ENCODE measurements at places on chromosomes 5 and 9.

GRCh38 chr9:81032030-81032572, 657.2 kb downstream of the TLE1 start:
- no peak for DNase-seq

DNA sequence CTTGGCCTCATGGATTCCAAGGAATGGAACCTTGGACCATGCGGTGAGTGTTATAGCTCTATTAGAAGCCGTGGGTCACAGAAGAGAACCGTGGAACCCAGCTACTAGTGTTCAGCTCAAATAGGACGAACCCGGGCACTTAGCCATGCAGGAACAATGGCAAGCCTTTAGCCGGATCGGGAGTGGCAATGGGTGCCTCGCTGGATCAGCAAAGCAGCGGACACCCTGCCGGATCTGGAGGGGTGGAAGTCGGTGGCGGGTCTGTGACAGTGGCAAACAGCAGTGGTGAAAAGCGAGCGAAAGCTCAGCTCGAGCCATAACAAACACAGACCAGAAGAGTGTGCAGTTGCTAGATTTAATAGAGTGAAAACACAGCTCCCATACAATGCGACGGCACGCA, 2.4 kb upstream of the CDO1 start:
- no peak for DNase-seq

GRCh38 chr5:180910735-180911134, 11.8 kb downstream of the BTNL8 start:
- no peak for DNase-seq

- DNase-seq, result no peak
These were observed 86.0 kb downstream of the KCNT1 start for GRCh38 chr9:135787776-135788575.

GRCh38 chr5:40495237-40495635, 184.5 kb upstream of the PTGER4 start:
- DNase-seq, result peak; percentile 64

DNA sequence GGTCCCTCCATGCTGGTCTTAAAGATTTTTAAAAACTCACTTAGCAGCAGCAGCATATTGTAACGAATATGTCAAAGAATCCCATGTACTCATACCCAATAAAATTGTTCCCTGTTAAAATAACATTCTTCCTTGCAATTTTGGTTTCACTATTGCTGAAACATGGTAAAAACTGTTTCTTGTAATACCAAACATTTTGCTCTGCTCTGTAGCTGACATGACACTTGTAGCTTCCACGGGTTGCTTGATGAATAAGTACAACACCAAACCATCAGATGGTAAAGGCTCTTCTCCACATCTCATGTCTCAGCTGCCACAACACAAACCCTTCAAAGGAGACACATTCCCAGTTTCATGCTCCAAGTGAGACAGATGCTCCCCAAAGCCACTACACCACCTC, 180.7 kb upstream of the PTGER4 start:
- DNase-seq, result no peak

DNA sequence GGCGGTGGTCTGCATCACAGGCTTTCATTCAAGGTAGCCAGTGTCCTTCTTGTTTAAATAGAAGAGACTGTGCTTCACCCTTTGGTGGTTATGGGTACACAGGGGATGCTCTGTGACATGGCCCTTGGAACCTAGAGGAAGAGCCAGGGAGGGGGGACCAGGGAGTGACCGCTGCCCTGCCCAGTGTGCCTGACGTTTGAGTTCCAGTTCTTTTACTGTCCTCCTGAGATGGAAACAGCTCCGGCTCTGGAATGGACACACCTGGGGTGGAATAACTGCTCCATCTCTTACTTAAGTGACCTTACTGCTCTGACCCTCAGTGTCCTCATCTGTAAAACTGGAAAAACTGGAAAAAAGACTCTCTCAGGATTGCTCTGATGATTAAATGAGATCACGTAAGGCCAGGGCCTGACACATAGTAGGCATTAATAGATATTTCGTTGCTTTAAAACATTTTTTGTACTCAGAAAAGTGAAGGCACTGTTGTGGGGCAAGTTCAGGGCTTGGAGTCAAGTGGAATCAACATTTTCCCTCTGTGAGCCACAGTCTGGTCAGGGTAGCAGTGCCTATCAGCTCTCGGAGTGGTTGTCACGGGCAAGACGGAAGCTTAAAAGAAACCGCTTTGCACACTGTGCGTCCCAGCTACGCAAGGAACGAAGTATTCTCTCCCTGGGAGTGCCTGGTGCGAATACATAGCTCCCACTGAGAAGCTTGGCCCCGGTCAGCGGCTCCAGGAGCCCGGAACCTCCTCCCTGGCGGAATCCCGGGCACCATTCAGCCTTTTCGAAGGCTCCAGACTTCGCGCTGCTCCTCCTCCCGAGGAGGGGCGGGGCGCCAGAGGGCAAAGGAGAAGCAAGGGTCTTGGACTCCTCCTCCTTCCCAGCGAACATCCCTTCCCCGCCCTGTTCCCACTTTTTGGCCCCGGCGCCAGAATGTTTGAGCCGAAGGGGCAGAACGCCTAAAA, 5.8 kb downstream of the POU4F3 start:
- DNase-seq, result no peak

GRCh38 chr9:110186254-110186653, 21.7 kb downstream of the C9orf152 start:
- no peak for DNase-seq

GRCh38 chr5:34843497-34843896, 4.5 kb downstream of the TTC23L start:
- DNase-seq, result no peak

DNA sequence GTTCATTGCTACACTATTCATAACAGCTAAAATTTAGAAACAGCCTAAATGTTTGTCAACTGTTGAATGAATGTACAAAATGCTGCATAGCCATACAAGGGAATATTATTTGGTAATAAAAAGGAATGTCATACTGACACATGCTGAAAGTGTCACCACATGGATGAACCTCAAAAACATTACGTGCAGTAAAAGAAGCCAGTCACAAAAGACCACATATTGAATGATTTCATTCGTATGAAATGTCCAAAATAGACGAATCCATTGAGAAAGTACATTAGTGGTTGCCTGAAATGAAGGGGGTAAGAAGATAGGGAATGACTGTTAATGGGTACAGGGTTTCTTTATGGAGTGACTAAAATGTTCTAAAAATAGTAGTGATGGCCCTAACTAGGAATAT, 11.6 kb upstream of the ECM2 start:
- DNase-seq, result no peak

DNA sequence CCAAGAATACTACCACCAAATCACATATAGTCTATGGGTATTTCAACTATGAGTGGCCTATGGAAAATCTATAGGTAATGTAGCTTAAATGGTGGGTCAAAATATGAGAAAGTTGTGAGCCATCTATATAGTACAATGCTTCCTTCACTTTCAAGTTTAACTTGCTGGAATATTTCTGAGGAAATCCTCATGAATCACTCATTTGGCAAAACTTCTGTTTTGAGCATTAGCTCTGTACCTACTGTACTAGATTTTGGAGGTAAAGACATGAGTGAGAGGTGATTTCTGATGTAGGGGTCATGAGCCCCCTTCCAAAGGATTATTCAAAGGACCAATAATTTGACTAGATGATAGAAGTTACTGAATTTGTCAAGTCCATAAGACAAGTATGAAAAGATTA, 80.6 kb upstream of the DAB2 start:
- no peak for DNase-seq

GRCh38 chr5:102866237-102866600, 111.1 kb downstream of the PAM start:
- no peak for DNase-seq

GRCh38 chr5:177116631-177117373, 16.8 kb upstream of the NSD1 start:
- DNase-seq, result peak; percentile 61

- no peak for DNase-seq
These were observed 122.5 kb downstream of the RFX3 start for GRCh38 chr9:3403315-3403714.

DNA sequence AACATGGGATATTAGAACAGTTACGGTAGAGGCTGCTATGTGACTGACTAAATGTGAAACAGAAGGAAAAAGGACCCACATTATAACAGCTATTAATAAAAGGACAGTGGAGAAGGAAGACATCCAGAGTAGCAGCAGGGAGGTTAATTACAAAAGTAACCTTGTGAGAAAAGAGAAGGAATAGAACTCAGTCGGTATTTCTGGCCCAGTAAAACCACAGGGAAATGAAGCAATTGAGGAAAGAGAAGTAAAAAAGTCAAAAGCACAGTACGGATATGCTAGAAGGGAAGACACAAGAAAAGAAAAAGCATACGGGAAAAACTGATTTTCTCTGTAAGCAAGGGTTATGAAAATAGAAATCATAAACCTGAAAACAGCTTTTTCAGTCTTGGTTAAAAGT, 164.7 kb downstream of the RFX3 start:
- no peak for DNase-seq

DNA sequence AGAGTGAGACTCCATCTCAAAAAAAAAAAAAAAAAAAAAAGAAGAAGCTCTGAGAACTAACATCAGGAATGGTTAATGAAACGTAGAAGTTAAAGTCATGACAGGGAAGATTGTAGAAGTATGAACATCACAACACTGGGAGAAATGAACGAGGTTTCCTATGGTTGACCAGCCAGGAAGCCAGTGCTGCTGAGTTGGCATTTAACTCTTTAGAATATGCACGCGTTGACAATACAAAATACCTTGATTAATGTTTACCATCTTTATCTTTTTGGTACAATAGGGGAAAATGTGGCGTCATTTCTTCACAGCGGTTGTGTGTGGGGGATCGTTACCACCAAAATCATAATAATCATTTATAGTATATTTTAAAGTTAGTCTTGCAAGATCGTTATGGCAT, 32.0 kb downstream of the ABO start:
- no peak for DNase-seq

- DNase-seq, result no peak
These were observed 131.6 kb downstream of the SEMA6A start for GRCh38 chr5:116442931-116443551.

GRCh38 chr5:149633476-149634350, 52.4 kb downstream of the ARHGEF37 start:
- DNase-seq, result no peak

DNA sequence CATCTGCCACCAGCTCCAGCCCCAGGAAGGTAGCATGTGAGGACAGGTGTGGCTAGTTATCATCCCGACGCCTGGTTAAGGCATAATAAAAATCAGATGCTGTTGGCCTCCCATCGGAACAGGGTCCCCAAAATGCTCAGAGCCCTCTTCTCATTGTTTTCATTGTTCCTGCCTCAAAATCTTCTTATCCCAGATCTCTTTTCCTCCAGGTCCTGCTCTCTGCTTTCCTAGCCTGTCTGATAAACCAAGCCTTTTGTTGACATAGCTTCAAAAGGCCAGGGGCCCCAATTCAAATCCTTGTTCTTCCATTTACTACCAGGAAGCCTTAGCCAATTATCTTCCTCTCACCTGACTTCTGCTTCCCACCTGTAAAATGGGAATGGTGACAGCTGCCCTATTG, 130.1 kb upstream of the ADRA1B start:
- no peak for DNase-seq

DNA sequence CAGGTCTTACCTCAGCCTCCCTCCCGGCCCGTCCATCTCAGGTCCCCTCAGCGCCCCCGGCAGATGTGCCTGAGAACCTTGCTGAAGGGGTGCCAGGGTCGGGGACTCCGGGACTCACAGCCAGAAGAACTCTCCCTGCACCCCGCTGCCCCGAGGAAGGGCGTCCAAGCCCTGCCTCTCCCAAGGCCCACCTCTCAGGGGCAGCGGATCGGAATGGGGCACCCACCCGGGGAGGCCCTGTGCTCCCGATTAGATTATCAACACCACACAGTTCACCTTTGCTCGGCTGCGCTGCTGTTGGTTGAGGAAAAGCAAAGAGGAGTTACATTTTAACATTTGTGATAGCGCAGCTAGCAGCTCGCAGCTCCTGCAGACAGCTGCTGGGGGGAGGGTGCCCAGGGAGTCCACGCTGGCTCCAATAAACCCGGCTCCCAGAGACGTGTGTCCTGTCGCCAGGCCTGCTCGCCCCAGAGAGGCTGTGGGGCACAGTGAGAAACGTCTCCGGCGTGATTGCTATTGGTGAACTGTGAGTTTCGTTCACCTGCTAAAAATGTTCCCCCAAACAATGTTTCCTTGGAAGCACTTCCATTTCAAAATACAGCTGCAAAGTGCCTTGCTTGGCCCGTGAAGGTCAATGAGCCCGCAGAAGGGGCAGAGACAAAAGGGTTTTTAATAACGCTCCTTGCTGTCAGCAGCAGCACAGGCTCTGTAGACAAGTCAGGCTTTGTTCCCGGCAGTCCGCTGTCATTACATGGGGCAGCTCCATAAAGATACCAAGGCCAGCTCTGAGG, 18.6 kb upstream of the SLC6A19 start:
- DNase-seq, result no peak

DNA sequence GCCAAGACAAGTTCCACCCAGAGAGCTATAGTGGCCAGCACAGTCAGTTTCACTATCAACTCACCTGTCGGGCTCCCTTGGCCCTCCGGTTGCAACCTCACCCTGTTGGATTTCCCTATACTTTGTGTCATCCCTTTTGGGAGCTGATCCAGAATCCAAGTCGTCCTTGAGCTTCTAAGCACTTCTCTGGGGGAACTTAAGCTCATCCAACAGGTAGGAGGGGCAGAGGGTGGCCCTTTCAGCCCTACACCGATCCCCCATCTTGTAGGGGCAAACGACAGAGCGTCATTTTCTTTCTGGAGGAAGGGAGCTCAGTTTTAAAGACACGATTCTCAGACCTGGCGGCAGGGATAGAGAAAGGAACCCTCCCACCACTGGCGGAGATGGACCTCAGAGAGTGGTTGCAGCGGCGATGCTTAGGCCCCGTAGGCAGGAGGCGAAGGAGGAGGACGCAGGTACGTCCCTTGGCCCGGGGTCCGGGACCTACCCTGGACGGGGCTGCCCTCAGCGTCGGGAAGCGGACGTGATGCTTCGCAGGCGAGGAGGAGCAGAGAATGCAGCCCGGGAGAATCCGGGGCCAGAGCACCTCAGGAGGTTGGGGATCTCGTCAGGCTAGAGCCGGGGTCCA, 519 bp downstream of the ZER1 start:
- peak; percentile 18 for DNase-seq

GRCh38 chr5:127085371-127085770, 12.1 kb upstream of the C5orf63 start:
- no peak for DNase-seq

DNA sequence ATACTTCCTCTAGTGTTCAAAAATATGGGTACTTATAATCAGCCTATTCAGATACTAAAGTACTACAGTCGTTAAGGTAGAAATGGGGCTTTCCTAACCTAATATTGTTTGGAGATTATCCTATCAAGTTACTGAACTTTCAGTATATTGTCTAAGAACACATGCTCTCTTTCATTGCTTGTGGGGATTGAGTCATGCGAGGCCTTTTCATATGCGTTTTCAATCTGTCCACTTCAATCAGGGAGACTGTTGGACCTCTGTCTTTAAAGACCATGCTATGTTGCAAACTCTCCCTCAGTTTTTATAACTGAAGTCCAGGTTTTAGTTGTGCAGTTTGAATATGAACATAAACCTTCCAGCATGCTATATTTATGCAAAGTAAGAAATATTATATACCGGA, 15.0 kb downstream of the PRR16 start:
- no peak for DNase-seq
